ENCODE measurements at places on chromosomes 2 and 18.

GRCh38 chr2:66443186-66443978, 8.5 kb downstream of the MEIS1 start:
- no peak for DNase-seq

GRCh38 chr2:134776836-134777235, 58.0 kb upstream of the TMEM163 start:
- DNase-seq: no peak

DNA sequence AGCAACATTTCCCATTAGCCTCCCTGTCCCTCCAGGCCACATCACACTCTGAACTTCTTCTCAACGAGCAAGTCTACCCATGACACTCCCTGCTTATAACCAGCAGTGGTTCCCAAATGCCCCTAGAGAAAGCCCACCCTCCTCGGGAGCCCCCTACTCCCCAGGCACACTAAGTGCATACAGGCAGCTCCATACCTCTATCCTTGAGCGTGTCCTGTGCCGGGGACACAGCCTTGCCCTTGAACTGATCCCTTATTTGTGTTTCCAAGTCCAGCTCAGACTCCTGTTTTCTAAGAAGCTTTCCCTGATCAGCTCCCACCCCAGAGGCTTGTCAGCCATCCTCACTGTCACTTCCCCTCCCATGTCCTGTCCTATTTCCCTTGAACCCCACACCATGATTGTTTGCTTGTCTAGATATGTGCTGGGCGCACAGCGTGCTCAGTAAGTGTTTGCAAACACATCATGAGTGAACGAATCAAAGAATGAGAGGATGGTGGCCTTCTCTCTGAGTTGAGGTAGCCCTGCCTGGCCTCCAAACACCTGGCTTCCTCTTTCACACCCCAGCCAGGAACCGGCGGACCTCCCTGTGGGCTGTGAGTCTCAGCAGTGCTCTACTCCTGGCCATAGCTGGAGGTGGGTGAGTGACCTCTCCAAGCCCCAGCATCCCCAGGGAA, 2.1 kb downstream of the TEX51 start:
- no peak for DNase-seq

GRCh38 chr18:26301681-26302080, 75.4 kb downstream of the TAF4B start:
- no peak for DNase-seq

DNA sequence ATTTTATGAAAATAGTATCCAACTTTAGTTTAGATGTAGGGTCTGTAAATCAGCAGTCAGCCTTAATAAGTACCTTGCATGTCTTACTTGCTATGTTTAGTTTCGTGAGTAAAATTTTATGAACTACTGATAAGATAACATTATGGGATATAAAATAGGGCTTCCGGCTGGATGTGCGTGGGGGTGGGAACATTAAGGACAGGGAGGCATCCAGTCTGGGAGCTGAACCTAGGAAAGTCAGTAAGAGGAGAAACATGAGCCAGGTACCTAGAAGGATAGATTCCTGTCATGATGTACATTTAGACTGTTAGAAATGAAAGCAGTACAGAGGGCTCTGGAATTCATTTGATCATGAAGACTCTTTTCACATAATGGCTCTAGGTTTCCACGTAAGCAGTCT, 12.7 kb upstream of the KCNJ13 start:
- DNase-seq: no peak

GRCh38 chr2:75289771-75290170, 90.5 kb upstream of the TACR1 start:
- DNase-seq: no peak

Data from dorsolateral prefrontal cortex (tissue), 122 donors.